CD4-positive, alpha-beta T cell (primary cell): ENCODE measurements at places on chromosomes 16 and 17. TPM values are rescaled to one million over a fixed set of nuclear protein-coding genes. Genes with fewer than 3 reads are reported as not detected.

- DNase-seq, result no peak
Observed at GRCh38 chr17:79706931-79707850, 23.6 kb upstream of the ENPP7 start.

- no peak for DNase-seq
Observed at GRCh38 chr17:51443646-51444045, 183.3 kb downstream of the UTP18 start.

The BEAN1 gene
- total RNA-seq, result not detected

- no peak for DNase-seq
Observed at GRCh38 chr16:61581417-61582046, 454.7 kb downstream of the CDH8 start.

The ITGAL gene
- total RNA-seq, result 187 TPM

DNA sequence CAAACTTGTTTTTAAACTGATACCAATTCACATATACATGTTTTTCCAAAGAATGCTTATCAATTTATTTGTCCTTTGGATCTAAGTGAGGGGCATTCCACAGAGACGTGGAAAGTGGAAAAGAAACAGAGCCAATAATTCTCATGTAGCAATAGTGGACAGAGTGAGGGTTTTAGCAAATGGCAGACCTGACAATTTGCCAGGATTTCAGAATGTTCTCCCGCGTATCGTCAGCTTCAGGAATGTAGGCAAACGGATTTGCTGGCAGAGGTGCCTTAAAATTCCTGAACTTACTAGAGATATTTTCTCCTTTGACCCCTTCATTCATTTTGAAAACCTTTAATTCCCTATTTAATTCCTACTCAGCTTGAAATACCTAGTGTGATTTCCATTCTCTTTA is 193.4 kb upstream of the CPHXL start:
- DNase-seq, result no peak

- no peak for DNase-seq
Observed at GRCh38 chr16:31132303-31132979, 3.1 kb downstream of the PRSS8 start.
